Hair follicle dermal papilla cell (primary cell): ENCODE measurements at places on chromosomes 1 and 21. TPM values are rescaled to one million over a fixed set of nuclear protein-coding genes. Genes with fewer than 3 reads are reported as not detected.

ALPL gene
- total RNA-seq: 4.9 and 14.4 TPM in 2 replicates

IL19 gene
- not detected in 2 replicates for total RNA-seq

AGMAT gene
- 0.16 and 1.3 TPM in 2 replicates for total RNA-seq

G0S2 gene
- total RNA-seq: 0.85 and 3.1 TPM in 2 replicates

AADACL4 gene
- total RNA-seq: 0.16 TPM in 1 of 2 replicates, not detected in the other

SYT11 gene
- total RNA-seq: 42.0 and 44.4 TPM in 2 replicates

PPP1R8 gene
- total RNA-seq: 35.4 and 36.1 TPM in 2 replicates

OSCP1 gene
- total RNA-seq: 10.3 and 10.5 TPM in 2 replicates

BEST4 gene
- 0.16 and 0.24 TPM in 2 replicates for total RNA-seq

NOS1AP gene
- under 0.01 and 0.32 TPM in 2 replicates for total RNA-seq

ETV3L gene
- total RNA-seq: not detected in 2 replicates

VWA5B1 gene
- not detected in 2 replicates for total RNA-seq
